AG09309 (cell line): ENCODE measurements at places on chromosomes 5 and 9.

DNA sequence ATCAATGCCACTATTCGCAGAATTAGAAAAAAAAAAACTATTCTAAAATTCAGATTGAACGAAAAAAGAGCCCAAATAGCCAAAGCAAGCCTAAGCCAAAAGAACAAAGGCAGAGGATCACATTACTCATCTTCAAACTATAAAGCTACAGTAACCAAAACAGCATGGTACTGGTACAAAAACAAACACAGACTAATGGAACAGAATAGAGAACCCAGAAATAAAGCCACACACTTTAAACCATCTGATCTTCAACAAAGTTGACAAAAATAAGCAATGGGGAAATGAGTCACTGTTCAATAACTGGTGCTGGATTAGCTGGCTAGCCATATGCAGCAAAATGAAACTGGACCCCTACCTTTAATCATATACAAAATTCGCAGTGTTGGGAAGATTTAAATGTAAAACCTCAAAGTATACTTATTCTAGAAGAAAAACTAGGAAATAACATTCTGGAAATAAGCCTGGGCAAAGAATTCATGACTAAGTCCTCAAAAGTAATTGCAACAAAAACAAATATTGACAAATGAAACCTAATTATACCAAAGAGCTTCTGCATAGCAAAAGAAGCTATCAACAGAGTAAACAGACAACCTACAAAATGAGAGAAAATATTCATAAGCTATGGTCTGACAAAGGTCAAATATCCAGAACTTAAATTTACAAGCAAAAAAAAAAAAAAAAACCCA, 153.7 kb downstream of the NDUFS4 start:
- DNase-seq = no peak

DNA sequence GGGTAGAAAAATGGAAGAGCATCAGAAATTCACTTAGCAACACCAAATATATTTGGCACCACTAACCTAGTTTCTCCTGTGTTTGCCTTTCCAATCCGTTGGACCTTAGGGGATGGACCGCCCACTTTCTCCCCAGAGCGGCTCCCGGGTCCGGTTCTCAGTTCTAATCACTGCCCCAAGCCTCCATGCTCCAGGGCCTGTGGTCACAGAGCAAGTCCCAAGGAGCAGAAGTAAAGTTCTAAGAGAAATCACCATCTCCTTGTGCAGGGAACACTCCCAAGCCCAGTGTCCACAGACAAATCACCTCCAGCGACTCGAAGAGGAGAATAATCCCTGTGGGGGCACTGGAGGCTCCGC, 728 bp upstream of the SLC1A1 start:
- DNase-seq = no peak

DNA sequence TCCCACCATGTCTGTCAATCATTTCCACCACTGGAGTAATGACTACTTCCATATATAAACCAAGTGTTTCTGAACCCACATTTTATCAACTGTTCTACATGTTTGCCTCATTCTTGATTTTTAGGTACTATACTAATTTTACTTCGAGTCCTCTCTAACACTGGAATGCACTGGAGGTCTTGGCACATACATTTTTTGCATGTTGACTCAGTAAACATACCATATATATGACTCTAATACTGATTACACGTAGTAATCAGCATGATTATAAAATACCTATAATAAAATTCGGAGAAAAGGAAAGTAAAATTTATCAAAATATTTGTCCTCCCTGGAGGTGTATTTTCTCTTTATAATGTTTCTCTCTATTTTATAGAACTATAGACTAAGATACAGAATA, 621.7 kb upstream of the NUDT12 start:
- no peak for DNase-seq

DNA sequence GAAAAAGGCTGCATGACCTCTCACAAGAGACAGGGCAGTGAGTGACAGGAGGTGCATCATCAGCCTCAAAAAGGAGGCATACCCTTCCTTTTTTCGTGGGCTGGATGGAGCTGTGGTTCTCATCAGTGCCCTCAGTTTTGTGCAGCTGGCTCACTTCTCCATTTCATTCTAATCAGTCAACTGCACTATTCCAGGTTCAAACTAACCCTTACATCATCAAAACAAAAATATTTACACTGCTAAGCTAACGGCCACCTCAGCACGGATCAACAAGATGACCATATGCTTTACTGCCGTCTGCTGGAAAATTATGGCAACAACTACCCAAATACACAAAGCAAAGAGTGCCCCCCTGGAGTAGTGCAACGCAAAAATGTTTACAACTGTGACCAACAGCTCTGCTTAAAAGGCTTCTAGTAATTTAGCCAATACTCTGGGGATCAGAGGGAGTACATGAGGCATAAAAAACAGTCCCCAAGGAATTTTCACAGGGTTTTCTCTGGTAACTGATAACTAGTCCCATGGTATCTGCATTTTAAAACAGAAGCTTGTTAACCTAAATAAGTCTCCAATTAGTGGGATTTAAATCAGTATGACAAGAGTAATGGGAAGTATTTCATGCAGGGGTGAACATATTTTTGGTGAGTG, 10.8 kb downstream of the KCNV2 start:
- DNase-seq = no peak

GRCh38 chr9:86859056-86859455, 88.2 kb downstream of the GAS1 start:
- no peak for DNase-seq

GRCh38 chr9:20552874-20553557, 69.3 kb downstream of the MLLT3 start:
- no peak for DNase-seq

- DNase-seq = no peak
These were observed 20.0 kb upstream of the TIFAB start for GRCh38 chr5:135472141-135472540.

DNA sequence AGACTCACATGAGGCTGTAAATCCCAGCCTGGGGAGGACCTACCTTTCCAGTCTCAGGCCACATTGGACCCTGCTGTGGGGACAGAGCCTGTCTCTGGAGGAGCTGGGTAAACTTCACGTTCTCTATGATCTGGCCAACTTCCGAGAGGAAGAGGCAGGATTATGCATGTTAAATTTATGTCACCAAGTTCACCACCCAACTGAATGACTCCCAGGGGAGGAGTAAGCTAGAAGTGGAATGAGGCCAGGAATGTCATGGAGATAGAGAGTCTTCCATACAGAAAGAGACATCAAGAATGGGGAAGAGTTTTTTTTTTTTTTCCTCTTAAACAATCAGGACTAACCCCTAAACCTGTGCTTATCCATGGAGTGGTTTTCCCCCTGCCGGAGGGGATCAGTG, 90.3 kb upstream of the PALM2AKAP2 start:
- DNase-seq = no peak

- no peak for DNase-seq
These were observed 232.9 kb upstream of the MVB12B start for GRCh38 chr9:126093771-126094170.

GRCh38 chr9:13279284-13280141, at the start of gene MPDZ:
Gene MPDZ, minus strand, starts transcription at chr9:13279692. Its CDS starts 29,377 bp downstream, at chr9:13250315.
- DNase-seq = no peak
